LNCaP clone FGC (cell line): ENCODE measurements at places on chromosomes 4 and X.

- DNase-seq: no peak
These were observed 118.8 kb downstream of the CHM start for GRCh38 chrX:85928606-85929005.

DNA sequence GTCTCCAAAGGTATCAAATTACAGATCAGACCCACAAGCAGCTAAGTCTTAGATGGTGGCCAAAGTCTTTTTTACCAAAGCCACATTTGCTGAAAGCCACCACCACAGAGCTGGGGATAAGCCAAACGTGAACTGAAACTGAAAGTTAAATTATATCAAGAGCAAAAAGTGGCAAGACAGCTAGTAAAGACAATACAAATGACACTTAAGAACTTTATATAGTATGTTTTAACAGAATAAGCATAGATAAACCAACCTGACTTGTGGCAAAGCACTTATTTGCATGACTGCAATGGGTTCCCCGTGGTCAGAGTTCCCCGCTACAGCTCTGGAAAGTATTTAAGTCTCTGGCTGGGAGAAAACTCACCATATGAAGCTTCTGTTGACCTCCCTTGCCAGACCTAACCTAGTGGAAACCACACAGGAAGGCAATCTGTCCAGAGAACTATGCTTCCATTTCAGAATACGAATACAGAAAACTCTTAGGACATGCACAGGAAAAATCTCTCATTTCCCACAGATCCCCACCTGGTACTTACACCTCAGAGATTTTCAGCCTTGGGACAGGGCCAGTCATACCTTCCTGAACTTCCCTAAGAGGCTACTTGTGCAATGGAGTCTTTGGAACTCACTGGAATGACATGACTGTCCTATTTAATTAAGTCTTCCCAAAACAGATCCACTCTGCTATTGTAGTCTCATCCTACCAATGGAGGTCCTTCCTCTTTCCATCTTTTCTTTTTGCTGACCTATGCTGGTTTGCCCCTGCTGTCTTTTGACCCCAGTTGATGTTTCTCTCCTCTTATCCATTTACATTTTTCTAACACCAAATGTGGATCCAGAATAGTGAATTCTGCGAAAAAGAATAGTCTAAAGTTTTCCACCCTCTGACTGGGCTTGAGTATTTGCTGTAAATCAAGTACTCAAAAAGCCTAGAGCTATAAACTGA, 225.1 kb downstream of the NR3C2 start:
- no peak for DNase-seq

GRCh38 chr4:184419976-184420375, 54.4 kb downstream of the IRF2 start:
- DNase-seq: no peak

DNA sequence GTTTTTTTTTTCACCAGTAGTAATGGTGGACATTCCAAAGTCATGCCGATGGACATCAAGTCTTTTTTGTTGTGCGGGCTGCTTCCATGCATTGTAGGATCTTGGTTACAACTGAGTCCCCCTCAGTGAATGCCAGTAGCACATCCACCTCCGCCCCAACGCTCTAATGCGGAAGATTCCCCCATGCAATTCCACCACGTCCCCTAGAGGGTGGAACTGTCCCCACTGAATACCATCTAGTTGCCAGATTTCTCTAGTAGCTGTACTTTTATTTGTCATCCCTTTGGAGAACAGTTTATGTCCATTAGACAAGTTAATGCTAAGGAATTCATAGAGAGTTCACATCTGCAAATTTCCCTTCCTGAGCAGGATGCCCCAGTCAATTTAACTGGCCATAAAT, 6.7 kb downstream of the SHISA3 start:
- no peak for DNase-seq

DNA sequence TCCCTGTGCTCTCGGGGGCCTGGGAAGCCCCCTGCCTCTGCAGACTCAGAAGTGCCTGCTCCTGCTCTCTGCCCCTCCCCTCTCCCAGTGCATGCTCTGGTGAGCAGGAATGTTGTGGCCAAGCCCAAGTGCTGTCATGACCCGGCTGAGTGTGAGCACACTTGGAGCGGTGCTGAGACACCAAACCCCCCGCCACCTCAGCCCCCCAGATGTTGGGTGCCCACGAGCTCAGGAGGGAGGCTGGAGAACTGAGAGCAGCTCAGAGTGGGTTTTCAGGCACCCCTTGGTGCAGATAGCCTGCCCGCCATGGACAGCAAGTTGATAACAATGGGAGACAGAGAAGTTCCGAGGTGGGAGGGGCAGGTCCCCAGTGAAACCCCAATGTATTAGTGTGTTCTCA, 477.4 kb downstream of the ACTRT1 start:
- DNase-seq: no peak

GRCh38 chrX:55593756-55594257, 29.4 kb upstream of the FOXR2 start:
- DNase-seq: no peak

DNA sequence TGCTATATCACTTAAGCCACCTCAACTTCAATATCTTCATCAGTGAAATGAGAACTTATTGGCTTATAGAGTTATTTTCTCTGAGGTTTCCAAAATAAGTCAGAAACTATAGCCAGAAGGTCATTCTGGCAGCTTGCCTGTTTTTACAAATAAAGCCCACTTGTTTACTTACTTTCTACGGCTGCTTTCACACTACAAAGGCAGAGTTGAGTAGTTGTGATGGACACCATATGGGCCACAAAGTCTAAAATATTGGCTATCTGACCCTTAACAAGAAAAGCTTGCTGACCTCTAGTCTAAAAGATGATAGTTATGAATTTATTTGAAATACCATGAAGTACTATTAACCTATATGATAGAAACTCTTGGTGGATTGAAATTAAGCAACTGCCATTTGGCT, 67.3 kb upstream of the ATOH1 start:
- DNase-seq: no peak

DNA sequence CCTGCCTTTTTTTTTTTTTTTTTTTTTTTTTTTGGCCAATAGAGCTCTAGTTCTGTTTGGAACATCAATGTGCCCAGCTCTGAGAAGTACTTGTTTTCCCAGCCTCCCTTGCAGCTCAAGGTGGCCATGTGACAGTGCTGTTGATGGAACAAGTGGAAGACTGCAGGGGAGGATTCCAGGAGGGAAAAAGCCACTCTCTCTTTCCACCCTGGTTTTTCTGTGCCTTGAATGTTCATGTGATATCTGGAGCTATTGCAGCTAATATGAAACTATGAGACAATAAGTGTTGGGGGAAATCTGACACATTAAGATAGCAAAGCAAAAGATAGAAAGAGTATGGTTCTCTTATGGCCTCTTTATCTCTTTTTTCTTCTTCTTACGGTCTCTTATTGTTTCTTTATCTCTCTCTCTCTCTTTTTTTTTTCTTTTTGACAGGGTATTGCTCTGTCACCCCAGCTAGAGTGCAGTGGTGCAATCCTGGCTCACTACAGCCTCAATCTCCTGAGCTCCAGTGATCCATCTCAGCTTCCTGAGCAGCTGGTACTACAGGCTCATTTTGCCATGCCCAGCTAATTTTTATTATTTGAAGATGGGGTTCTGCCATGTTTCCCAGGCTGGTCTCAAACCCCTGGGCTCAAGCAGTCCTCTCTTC, 192.0 kb upstream of the LNX1 start:
- no peak for DNase-seq

DNA sequence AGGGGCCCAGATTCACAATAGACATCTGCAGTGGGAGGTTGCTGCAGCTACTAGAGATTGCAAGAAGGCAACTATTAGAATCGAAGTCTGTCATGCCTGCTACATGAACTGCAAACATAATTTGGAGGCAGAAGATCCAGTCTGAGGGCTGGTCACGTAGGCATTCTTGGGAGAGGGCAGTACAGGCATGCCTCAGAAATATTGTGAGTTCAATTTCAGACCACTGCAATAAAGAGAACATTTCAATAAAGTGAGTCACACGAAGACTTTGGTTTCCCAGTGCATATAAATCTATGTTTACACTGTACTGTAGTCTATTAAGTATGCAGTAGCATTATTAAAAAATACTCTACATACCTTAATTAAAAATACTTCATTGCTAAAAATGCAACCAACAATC, 585.8 kb upstream of the FAT1 start:
- DNase-seq: no peak

DNA sequence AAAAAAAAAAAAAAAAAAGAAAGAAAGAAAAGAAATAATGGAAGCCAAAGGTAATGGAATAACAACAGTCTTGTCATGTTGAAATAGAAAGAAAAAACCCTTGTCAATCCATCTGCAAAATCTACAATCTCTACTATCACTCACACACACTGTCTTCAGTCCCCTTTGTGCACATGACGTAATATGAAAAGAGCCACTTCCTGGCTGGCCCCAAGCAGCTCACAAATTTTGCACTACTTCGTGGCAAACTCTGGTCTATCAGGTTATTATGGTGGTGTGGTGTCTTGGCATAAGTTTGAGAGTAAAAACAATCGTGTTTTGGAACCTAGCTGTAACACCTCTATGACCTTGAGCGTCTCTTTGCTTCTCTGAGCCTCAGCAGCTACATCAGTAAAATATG, 8.3 kb upstream of the AFAP1 start:
- no peak for DNase-seq

- DNase-seq: no peak
These were observed 38.8 kb upstream of the BEX4 start for GRCh38 chrX:103175944-103176753.

- no peak for DNase-seq
These were observed 674 bp upstream of the IL15 start for GRCh38 chr4:141635736-141636081.

DNA sequence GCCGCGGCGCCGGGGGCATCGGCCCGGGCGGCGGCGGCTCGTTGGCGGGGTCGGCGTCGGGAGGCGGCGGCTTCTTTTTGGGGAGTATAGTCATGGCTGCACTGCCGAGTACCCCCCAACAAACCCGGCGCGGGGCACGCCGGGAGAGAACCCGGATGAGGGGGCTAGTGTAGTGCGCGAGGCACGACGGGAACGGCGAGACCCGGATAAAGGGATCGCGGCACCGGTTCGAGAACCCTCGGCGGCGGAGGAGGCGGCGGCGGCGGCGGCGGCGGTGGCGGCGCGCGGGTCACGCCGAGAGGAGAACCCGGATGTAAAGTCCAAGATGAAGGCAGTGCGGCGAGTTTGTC, at the start of gene OTUD5:
Gene OTUD5, minus strand, starts transcription at position 131 of the 350 bp plus-strand sequence. Its CDS starts 37 bp downstream, at position 94.
- no peak for DNase-seq

DNA sequence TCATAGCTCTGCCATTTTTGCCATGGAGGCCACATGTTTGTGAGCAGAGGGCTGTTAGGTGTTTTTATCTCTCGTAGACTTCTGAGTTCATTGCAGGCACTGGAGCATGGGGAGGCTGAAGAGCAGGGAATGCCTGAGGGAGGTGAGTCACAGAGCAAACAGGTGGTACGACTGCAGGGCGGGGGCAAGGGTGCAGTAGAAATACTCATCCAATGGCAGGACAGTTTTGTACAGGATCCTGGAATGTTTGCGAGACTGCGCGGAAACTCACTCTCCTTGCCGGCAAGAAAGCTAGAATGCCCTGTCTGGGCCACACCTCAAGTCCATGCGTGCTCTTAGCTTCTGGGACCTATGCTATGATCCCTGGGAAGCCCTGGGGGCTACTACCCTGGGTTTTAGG, 20.0 kb upstream of the VCX2 start:
- DNase-seq: no peak

- no peak for DNase-seq
These were observed 8.3 kb downstream of the SHROOM2 start for GRCh38 chrX:9794495-9794894.

- DNase-seq: no peak
These were observed 263.3 kb upstream of the MAGEB2 start for GRCh38 chrX:29952016-29952415.

GRCh38 chrX:4668802-4669536, 955.5 kb upstream of the PRKX start:
- DNase-seq: no peak

GRCh38 chr4:17690898-17691297, 76.5 kb downstream of the MED28 start:
- DNase-seq: no peak

GRCh38 chr4:16111533-16111932, 27.7 kb upstream of the PROM1 start:
- no peak for DNase-seq

DNA sequence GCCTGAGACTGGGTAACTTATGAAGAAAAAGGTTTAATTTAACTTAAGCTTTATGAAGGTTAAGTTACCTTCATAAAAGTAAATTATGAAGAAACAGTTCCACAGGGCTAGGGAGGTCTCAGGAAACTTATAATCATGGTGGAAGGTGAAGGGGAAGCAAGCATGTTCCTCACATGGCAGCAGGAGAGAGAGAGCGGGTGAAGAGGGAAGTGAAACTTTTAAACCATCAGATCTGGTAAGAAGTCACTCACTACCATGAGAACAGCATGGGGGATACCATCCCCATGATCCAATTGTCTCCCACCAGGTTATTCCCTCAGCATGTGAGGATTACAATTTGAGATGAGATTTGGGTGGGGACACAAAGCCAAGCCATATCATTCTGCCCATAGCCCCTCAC, 944.7 kb upstream of the NDST4 start:
- DNase-seq: no peak

DNA sequence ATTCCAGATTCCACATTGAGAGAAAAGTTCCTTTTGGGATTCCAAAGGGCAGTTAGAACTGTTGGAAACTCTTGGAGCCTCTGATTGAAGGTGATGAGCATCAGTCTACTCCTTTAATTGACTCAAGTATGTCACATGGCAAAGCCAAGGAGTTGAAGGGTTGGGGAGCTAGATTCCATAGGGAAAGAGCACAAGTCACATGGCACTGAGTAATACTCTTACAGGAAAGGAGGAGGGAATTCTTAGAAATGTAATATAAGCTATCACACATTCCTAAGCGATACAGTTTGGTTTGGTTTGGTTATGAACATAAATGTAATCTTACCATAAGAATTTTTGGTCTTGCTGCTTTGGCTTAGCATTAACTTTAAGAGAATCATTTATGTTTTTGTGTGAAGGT, 15.7 kb downstream of the SPCS3 start:
- DNase-seq: no peak

DNA sequence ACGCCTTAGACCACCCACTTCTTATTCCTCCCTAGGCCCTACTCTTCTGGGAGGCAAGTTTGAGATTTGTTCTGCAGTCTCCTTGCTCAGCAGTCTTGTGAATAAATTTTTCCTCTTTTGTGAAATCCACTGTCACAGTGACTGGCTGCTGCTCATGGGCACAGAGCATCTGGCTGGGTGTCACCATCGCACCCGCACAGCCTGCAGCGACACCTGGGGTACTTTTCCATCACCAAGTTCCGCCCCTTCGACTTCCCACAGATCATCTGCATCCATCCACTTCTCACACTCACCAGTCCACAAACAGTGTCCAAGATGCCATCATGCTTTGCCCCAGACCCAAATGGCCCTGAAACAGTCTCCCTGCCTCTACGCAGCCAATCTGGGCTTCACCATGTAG, 36.4 kb upstream of the AFAP1 start:
- no peak for DNase-seq

DNA sequence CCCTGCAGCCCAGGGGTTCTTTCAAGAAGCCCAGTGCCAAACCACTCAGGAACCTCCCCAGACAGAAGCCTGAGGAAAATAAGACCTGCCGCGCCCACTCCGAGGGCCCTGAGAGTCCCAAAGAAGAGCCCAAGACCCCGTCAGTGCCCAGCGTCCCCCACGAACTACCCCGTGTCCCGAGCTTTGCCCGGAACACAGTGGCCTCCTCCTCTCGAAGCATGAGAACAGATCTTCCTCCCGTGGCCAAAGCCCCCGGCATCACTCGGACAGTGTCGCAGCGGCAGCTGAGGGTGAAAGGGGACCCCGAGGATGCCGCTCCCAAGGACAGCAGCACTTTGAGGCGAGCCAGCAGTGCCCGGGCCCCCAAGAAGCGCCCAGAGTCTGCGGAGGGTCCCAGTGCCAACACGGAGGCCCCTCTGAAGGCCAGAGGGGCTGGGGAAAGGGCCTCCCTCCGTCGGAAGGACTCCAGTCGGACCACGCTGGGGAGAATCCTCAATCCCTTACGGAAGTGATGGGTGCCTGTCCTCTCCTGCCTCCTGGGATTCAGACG, 40.2 kb downstream of the FHDC1 start:
- DNase-seq: no peak
